ENCODE measurements at places on chromosomes 5 and 9.
A peak's percentile ranks its signal among the peaks of the same experiment; 100 is the strongest.

DNA sequence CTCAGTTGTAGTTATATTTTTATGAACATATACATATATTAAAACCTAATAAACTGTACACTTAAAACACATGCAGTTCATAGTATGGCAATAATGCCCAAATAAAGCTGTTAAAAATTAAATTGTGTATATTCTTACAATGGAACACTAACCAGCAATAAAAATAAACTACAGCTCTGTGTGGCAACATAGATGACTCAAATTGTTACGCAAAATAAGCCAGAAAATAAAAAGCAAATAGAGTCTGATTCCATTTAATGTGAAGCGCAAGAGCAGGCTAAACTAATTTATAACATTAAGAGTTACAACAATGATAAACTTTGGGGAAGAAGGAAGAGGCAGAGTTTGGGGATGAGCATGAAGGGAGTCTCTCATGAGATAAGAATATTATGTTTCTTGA lies 597.3 kb downstream of the TLE1 start:
- no peak for DNase-seq

GRCh38 chr5:38892363-38892762 lies 46.6 kb downstream of the OSMR start:
- DNase-seq, result no peak

DNA sequence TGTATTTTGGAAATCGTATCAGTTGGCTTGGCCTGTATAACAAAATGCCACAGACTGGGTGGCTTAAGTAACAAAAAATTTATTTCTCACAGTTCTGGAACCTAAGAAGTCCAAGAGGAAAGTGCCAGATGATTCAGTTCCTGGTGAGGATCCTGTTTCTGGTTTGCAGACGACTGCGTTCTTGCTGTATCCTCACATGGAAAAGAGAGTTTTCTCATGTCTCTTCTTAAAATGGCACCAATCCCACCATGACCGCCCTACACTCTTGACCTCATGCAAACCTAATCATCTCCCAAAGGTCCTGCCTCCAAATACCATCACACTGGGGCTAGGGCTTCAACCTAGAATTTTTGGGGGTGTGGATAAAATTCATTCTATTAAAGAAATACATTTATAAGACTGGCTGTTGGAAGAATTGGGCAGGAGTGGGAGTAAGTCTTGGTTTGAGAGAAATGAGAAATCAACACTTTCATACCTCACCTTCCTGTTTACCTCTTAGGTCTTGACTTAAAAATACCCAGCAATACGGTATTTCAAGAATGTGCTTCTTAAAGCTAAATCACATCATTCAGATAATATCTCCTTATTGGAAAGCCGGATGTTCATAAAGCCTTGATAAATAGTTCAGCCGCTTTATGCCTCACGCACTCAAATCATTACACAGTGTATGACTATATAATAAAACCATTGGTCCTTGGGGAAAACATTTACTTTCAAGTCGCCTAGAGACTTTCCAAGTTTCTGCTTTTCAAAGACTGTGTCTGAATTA lies 28.7 kb downstream of the PTTG1 start:
- DNase-seq, result no peak

- no peak for DNase-seq
Measured at GRCh38 chr9:113530022-113530635, 66.6 kb downstream of the RGS3 start.

GRCh38 chr5:158920736-158921135 lies 179.0 kb downstream of the EBF1 start:
- DNase-seq, result no peak

DNA sequence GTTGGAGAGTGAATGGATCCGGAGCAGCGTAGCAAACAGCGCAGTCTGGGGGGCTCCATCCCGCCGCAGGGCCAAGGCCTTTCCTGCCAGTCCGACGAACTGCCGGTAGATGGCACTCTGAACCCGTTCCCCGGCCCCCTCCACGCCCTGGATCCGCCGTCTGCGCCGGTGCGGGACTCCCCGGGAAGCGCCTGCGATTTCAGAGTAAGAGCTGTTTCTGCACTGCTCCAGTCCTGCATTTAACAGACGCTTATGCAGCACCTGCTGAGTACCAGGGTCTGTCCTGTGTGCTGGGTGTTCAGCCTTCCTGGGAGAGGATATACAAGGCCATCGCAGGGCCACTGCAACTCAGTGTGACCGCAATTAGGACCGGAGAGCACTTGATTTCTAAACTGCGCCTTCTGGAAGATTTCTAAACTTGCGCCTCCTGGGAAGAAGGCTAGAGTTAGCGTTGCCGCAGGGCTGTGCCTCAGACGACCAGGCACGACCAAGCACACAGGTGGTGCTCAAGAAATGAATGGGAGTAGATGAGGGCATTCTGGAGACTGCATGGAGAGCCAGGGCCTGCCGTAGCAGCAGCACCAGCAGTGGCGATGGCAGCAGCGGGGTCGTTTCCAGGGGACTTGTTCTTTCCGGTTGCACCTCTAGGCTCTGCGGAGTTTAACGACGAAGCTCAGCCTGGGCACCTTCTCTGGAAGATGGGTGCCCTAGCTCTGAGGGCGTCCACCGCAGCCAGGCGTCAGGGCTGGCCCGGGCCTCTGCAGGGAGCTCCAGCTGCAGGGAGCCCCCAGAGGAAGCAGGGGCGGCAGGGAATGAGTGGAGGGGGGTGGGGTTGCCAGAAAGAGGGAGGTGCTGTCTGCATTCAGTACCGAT lies 14.3 kb upstream of the TIFAB start:
- DNase-seq, result peak; percentile 65

DNA sequence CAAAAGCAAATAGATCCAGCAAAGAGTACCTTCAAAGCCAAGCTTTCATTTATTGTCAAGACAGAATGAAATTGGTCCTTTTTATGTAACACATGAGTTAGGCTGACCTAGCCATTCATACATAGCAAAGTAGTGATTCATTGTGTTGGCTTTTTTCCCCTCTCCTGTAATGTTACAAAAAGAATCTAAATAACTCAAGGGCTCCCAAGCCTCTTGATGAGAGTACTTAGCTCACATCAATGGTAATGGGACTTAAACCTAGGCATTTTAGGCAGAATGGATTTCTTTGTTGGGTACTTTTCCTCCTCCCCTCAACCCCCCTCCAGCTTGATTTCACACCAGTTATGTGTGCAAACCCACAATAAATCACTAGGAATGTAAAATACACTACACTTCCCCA lies 123.7 kb downstream of the EBF1 start:
- no peak for DNase-seq

DNA sequence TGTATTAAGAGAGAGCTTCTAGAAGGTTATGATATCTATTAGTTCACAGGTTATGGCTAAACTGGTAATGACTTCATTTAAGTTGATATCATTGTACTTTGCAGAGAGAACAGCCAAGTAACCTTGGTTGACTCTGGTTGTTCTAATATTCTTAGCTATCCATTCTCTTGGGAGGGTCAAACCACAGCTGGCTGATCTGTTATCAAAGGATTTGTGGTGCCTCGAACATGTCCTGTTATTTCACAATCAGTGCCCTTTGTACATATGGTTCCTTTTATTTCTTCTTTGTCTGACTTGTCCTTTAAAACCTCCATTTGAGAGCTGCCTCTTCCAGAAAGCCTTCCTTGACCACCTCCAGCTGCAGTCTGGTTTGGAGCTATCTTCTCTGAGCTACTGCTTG lies 61.7 kb downstream of the PDE8B start:
- DNase-seq, result no peak

GRCh38 chr5:153991168-153991567 lies 47.5 kb downstream of the FAM114A2 start:
- no peak for DNase-seq

- no peak for DNase-seq
Measured at GRCh38 chr5:485946-486491, 38.2 kb downstream of the SLC9A3 start.

GRCh38 chr5:93221-93980 lies 1.4 kb downstream of the PLEKHG4B start:
- DNase-seq, result no peak

DNA sequence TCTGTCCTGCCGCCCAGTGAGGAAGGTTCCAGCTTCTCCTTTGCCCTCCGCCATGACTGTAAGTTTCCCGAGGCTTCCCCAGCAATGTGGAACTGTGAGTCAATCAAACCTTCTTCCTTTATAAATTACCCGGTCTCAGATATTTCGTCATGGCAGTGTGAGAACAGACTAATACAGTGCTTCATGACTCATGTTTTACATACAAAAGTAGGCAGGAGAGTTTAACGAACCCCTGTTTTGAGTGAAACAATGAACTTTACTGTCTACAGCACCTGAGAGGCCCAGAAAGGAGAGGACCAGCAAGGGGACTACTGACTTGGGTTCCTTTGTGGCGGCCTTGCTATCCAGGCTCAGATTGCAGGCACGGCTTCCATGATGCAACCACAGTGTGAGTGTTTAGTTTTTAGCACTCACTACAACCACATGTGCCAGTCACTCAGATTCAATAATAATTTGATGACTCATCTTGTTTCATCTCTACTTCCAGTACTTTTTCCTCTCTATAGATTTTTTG lies 139.1 kb upstream of the CLINT1 start:
- no peak for DNase-seq

DNA sequence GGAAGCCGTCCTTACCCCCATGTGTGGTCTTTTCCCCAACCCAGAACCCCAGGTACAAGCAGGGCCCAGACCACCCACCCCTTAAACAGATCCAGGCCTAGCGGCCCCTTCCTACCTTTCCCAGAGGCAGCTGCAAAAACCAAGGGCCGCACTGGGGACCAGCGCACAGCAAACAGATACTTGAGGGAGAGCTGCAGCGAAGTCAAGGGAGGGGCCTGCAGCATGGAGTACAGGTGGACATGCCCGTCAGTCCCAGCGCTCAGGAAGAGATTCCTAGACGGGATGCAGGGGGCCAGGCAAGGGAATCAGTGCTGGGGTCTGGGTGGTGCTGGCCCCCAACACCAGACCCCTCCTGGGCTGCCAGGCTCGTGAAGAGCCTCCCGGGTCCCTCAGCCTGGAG lies 22.5 kb downstream of the DYNC2I2 start:
- no peak for DNase-seq

DNA sequence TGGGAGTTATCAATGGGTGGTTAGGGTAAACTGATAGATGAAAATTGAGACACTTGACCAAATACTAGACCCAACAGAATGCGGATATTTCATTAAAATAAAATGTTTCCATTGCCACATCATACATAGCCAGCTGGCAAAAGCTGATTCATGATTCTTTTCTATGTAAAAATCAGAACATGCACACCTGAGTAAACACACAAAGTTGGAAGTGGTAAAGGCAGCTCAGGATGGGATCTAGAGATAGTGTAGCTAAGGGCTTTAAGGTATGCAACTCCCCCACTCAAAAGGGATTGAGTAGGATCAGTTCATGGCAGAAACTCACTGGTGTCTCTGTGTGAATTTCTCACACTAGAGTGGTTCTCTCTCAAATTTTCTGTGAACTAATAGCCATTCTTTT lies 541.1 kb upstream of the GRAMD2B start:
- no peak for DNase-seq

DNA sequence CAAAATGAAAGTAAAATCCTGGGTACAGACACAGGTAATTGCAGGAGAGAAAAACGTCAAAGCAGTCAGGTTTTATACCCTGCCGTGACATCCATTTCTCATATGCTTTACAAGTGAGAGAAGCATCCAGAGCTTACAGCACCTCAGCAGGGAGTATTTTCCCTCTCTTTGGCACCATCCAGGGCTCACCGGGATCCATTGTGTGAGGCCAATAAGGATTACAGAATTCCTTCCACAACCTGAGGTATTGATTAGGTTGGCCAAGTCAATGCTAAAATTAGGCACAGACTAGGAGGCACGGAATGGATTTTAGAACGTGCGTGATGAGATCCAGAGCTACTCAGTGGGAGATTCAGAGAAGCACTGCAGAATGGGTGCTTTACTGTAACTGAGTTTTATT lies 296.6 kb downstream of the FBXL7 start:
- DNase-seq, result no peak

GRCh38 chr5:117486261-117486660 lies 911.6 kb upstream of the SEMA6A start:
- DNase-seq, result no peak

DNA sequence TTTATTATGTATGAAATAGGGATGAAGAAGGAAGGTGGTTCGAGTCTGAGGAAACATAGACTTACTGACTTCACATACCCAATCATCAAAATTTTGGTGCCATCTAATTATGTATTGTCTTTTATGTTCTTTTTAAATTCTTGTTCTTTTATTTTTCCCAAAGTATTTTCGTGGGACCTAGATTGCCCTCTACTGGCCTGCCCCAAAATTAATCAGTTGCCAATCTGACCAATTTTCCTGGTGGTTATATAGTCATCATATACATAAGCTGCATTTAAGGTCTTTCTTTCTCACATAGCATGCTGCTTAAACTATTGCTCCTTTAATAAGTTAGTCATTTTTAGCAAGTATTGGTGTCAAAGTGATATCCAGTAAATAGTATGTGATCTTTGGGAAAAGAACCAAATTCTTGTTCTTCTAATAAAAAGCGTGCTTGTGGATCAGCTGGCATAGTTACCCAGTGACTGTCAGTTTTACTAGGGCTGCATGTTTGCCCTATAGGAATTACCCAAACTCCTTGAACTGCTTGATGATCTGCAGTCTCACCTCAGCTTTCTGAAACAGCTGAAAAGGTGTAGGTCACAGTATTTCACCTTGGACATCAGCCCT lies 223.5 kb downstream of the SH3GL2 start:
- DNase-seq, result no peak

Data from stimulated activated CD4-positive, alpha-beta T cell treated with anti-CD3 and anti-CD28 coated beads, Interleukin-1b, Interleukin-23, amount 100 ng/mL, for 24 hours (primary cell).